Forelimb muscle (tissue), 1 donor: ENCODE measurements at places on chromosomes 4 and X.

GRCh38 chr4:55926610-55927009 lies 22.1 kb upstream of the CEP135 start:
- no peak for DNase-seq

- DNase-seq = no peak
These were observed 132.6 kb downstream of the ANAPC4 start for GRCh38 chr4:25509646-25510045.

- no peak for DNase-seq
These were observed 11.3 kb downstream of the LAMP2 start for GRCh38 chrX:120457766-120458180.

- no peak for DNase-seq
These were observed 43.4 kb downstream of the TET2 start for GRCh38 chr4:105189855-105190650.

GRCh38 chr4:106246441-106246840 lies 69.6 kb downstream of the TBCK start:
- DNase-seq = no peak

- DNase-seq = no peak
These were observed 11.3 kb upstream of the CD99 start for GRCh38 chrX:2679534-2680485.

GRCh38 chr4:16593386-16593785 lies 305.1 kb downstream of the LDB2 start:
- no peak for DNase-seq

DNA sequence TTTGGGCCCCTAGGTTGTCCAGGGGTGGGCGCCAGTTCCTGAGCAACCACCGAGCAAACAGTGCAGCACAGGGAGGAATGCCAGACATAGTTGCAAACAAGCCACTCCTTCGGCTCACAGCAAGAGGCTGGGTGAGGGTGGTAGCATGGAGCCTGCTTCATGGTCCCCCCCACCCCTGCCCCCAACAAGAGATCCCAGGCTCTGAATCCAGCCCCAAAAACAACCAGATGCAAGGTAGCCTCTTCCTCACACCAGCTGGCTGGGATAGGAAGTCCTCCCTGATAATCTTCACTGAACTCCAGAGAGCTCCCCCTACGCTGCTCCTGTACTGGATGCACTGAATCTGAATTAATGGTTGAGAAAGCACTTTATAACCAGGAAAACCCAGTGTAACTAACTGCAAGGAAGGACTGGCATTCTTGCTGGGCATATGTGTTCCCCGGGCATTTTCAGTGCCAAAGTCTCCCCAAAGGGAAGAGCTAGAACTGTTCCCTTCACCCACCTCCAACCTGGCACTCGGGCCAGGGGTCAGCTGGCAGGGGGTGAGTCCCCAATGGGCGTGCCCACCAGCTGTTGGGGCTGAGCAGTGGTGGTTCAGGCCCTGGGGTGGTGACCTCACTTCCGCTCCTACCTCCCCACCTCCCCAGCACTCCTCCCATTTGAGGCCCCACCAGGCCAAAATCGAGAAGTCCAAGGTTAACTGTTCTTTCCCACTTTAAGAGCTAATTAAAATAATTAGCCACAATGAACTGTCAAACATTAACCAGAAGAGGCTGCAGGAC lies 1.5 kb downstream of the ELF4 start:
- no peak for DNase-seq

GRCh38 chr4:41212616-41213203 lies 1.6 kb downstream of the APBB2 start:
- DNase-seq = no peak

GRCh38 chrX:74579597-74580198 lies 34.7 kb downstream of the RLIM start:
- peak; percentile 16 for DNase-seq

GRCh38 chr4:27921231-27921630 lies 1060.6 kb downstream of the STIM2 start:
- no peak for DNase-seq

DNA sequence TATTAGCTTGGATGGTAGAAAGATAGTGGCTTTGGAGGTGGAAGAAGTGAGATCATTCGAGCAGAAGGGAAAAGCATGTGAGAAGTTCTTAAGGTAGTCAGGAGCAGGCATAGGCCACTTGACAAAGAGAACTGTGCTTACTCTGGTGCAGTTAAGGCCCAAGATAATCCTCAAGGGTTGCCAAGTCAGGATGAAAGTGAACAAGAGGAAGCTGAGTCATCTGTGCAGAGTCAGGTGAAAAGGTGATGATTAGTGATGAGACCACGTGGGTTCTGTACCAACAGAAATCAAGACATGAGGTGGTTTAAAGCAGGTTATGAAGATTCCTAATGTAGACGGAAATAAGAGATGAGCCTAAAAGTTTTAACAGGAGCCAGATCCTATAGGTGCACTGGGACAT lies 369.8 kb downstream of the DTHD1 start:
- no peak for DNase-seq

GRCh38 chr4:148041606-148042329 lies 309.9 kb downstream of the ARHGAP10 start:
- no peak for DNase-seq

GRCh38 chr4:139587446-139587845 lies 31.4 kb upstream of the SETD7 start:
- DNase-seq = no peak

DNA sequence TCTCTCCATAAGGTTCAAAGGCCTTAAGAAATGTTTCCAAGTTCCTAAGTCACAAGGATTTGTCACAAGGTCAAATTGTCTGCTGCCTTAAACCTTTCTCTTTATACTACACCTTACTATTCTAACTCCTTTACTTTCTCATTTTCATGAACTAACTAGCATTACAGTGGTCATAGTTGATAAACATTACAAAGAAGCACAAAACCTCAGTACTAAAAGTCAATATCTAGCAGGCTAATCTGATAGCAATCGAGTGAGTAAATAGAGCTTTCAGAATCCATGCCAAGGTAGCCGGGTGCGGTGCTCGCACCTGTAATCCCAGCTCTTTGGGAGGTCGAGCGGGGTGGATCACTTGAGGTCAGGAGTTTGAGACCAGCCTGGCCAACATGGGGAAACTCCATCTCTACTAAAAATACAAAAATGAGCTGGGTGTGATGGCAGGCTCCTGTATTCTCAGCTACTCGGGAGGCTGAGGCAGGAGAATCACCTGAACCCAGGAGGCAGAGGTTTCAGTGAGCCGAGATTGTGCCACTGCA lies 510.0 kb downstream of the GBA3 start:
- DNase-seq = no peak

DNA sequence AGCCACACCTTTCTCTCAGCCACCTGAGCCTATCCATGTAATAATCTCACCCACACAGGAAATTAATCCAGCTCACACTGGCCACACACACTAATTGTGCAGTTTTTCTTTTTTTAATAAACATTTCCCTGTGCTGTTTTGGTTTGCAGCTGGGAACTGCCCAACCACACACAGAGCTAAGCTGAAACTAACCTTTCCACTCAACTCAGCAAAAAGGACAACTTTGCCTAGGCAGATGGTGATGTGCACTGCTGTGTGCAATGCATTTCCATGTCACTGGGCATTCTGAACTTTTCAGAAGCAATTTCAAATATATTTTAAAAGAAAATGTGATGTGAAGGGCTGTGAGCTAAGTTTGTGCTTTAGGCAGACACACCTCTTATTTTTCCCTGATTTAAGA lies 70.0 kb upstream of the TLL1 start:
- no peak for DNase-seq

GRCh38 chr4:16767251-16767650 lies 131.2 kb downstream of the LDB2 start:
- no peak for DNase-seq

DNA sequence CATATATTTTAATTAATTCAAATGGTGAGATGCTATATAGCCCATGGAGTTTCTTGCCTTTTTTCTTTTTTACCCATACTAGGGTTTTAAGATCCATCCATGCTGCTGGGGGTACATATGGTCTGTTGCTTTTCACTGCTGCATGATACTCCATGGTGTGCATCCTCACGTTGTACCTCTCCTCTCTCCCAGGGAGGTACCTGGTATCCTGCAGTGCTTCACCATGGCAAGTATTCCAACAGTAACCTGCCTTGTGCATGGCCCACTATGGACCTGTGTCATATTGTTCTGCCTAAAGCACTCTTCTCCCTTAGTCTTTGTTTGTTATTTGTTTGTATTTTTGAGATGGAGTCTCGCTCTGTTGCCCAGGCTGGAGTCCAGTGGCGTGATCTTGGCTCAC lies 114.3 kb upstream of the GPC4 start:
- DNase-seq = no peak

DNA sequence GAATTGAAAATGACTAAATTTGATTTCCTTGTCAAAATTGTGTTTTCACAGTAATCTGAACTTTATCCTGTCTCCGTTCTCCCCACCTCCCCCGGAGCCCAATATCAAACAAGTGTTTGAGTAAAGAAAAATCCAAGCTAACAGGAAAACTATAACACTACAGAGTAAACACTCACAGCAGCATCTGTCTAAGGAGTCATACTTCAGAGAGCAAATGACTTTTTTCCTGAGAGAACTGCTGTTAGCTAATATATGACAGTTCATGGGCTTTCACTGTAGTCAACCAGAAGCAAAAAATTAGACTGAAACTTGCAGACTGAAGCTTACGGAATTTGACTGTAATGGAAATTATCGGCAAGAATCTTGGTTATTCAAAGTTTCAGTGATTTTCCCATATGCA lies 321.7 kb downstream of the ANKRD50 start:
- no peak for DNase-seq

DNA sequence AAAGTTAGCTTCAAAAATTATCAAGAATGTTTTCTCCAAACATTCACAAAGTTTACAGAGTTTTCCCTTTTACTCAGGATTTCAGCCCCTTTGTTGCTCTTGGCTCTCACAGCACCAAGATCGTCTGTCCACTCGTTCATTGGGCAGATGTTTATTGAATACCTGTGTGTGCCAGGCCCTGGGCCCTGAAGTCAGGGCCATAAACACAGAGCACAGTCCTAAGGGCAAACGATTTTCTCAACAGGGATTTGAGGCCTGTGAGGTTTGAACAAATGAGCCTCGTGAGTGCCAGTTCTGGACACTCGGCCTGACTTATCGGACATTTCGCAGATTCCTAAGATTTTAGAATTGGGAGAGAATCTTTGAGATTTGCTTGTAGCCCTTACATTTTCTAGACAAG lies 142.1 kb downstream of the TBL1X start:
- DNase-seq = no peak

GRCh38 chr4:122469457-122469856 lies 12.9 kb upstream of the IL2 start:
- no peak for DNase-seq

DNA sequence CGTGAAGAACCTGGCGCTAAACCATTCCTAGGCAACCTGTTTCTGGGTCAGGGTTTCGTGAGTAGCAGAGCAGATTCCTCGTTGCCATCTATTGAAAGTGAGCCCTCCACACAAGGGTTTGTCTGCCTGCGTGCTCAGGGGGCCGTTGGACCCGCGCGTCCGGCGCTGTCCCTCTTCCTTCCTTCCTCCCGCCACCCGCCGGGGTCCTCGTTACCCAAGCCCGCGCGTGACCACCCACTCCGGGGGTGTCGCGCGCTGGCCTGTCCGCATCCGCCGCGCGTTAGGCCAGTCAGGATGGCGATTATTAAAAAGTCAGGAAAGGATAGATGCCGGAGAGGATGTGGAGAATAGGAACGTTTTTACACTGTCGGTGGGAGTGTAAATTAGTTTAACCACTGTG lies 66.8 kb downstream of the LINC00632 start:
- DNase-seq = no peak
